ENCODE measurements at places on chromosomes 1 and 21.

DNA sequence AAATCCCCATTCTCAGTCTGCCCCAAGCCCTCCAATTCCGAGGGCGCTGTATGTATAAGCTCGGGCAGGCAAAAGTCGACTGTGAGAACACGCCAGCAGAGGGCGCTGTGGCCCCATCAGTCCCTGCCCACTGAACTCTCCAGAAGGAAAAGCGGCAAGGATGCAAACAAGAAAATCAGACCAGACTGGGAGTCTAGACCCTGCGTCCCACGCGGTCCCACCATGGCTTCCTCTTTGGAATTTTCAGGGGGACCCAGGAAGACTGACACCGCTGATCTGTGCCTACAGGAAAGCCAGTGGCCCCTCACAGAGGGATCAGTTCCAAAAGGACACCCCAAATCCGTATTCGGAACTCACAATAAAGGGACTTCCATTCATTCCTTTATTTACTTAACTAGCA lies 19.5 kb downstream of the TEX35 start:
- DNase-seq, result peak; percentile 83

DNA sequence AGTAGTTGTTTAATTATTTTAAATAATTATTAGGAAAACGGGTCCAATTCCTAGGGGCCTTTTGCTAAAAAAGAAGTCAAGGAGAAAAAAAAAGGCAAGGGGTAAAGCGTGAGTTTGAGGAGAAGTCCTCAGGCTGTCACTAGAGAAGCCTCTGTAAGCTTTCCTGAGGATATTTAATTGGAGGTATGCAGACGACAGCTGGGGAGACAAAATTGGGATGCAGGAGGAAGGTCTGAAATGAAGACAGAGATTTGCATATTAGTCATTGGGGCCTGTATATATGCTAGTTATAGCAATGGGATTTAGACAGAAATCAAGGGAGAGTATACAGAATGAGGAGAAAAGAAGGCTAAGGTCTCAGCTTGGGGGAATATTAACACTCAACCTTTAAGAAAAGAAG lies 8.6 kb downstream of the ATP6V1G3 start:
- no peak for DNase-seq

DNA sequence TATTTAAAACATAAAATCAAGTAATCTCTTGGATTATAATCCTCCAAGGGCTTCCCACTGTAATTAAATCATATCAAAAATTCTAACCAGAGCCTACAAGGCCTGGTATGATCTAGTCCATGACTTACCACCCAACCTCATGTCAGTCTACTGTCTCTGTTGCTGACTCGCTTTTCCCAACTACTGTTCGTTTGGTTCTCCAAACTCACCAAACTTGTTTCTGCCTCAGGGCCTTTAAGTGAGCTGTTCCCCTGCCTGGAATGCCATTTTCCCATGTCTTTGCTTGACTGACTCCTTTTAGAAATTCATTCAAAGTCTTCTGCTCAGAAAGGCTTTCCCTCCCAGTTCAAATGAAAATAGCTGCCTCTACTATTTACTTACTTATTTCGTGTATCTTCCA lies 95.9 kb downstream of the ZC3H11B start:
- DNase-seq, result no peak

DNA sequence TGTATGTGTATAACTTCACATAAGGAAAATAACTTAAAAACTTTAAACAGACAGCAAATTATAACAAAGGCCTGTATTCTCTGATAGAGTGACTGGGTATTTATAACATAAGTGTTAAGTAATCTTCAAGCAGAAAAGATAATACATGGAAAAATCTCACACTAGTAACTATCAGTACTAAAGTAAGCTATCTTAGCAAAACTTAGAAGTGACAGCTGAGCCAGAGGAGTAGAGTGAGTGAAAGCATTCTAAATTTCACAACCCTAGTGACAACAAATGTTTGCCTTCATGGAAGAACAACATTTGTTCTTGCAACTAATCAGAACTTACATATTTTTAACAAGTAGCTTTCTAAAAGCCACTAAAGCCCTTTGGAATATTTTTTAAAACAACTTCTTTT lies 74.5 kb upstream of the B3GALT2 start:
- no peak for DNase-seq

GRCh38 chr1:246491551-246492053 lies 15.5 kb downstream of the SMYD3 start:
- DNase-seq, result no peak

- DNase-seq, result no peak
Measured at GRCh38 chr1:236332092-236332758, 50.5 kb upstream of the ERO1B start.

GRCh38 chr1:156069490-156070455 lies 8.8 kb downstream of the RAB25 start:
- DNase-seq, result no peak

GRCh38 chr1:3672231-3672970 lies 20.1 kb downstream of the TP73 start:
- no peak for DNase-seq

- no peak for DNase-seq
Measured at GRCh38 chr1:8796812-8797211, 20.6 kb downstream of the RERE start.

DNA sequence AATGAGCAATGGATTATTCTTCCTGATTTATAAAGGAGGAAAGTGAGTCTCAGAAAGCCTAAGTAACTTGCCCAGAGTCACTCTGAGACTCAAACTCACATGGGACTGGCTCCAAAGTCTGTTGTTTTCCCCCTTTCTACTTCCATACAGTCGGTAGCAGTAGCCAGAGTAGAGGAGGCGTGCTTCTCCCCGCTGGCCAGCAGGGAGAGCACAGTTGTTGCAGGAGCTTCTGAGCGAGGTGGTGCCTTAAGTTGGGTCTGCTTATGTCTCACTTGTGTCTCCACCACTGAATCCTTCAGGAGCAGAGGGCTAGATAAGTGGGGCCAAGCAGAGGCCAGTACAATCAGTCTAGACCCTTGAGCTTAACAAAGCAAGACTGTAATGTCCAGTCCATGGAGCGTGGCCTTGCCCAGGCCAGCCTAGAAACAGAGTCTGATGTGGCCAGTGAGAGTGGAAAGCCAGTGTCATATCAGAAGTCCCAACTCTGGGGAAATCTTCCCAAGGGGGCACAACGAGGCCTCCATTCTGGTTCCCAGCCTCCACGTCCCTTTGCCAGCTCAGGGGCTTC lies 181.9 kb downstream of the ZSCAN20 start:
- peak; percentile 55 for DNase-seq

GRCh38 chr1:187570166-187570565 lies 741.4 kb downstream of the PLA2G4A start:
- no peak for DNase-seq

DNA sequence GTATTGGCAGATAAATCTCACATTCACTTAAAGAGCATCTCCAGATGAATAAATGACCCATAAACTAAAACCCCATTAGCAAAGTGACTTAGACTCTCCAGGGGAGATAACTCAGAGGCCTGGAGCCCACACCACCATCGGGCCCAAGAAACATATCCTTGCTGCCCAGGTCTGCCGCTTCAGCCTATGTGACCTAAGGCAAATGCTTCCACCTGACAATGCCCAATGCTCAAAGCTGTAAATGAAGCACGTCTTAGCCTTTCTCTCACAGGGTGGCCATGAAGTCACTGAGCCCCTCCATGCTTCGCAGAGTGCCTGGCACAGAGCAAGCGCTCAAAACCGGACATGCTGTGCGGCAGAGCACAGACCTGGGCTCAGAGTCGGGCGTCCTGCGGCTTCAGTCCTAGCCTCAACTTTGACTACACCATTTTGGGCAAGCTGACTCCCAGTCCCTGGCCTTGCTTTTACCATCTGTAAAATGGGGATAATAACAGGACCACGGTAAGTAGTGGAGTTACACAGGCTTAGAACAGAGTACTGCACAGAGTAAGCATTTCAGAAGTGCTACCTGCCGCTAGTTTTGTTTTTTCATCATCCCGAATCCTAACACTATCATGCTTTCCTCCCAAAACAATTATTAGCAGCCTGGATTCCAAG lies 23.7 kb downstream of the NOL9 start:
- no peak for DNase-seq

DNA sequence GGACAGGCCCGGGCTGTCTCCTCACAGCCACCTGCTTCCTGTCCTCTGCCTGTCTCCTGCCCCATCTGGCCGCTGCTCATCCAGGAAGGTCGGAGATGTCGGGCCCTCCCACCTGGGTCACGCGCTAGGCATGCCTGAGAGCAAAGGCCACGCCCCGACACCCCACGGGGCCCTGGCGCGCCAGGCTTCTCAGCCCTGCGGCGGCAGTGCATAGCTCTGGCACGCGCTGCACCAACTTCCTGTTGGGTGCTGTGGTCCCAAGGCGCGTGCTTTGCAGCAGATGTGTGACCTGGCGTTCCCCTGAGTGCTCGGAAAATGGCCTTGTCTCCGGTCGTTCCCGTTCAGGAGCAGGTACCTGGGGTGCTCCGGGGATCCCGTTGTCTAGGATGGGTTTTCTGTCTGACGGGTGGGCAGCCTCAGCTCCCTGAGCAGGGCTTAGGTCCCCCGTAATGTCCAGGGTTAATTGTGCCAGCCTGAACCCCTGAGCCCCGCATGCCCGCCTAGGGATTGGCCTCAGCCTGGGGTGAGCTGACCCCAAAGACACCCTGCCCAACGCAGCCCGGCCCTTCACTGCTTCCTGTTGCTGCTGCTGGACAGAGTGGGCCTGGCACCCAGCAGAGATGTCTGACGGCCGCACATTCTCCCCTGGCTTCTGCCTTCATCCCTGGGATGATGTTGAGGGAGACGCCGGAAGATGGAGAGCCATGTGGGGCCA lies 19.4 kb upstream of the KCNAB2 start:
- no peak for DNase-seq

GRCh38 chr1:185239861-185240260 lies 77.2 kb downstream of the IVNS1ABP start:
- no peak for DNase-seq

GRCh38 chr1:68158837-68159236 lies 73.5 kb downstream of the WLS start:
- no peak for DNase-seq

DNA sequence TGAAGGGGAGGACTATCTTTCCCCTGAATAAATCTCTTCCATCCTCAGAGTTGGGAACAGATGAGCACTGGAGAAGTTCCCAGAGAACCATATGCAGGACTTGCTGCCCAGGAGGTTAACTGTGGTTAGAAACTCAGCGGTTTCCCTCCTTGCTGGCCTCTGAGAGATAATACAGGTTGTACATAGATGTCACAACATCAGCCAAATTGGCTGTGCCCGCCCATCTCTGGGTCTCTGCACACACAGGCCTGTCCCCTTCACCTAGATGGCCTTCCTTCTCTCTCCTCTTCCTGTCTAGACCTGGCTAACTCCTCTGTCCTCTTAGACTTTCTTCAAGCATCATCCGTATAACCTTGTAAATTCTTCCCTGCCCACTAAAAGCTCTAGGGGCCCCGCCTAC lies 5.7 kb downstream of the RGS5 start:
- no peak for DNase-seq

DNA sequence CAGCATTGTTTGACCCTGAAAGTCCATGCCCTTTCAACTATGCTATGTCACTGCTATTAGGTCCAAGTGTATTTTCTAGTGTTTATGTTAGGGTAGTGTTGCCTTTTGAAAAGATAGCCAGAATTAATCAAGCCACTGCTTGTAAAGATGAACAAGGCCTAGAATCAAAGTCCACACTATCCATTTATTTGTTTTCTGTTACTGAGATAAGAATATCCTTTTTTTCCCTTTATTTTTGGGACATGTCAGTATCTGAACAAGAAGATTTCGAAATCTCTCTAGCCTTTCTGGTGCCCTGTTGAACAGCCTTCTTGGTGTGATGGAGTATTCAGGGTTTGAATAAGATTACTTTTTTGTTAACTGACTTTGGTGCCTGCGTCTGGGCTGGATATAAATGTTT lies 16.7 kb downstream of the UBAP2L start:
- DNase-seq, result no peak

- no peak for DNase-seq
Measured at GRCh38 chr1:236687273-236687672, 974 bp downstream of the ACTN2 start.
